ENCODE measurements at places on chromosomes 7 and 10.

GRCh38 chr10:86500846-86501245, 20.7 kb downstream of the WAPL start:
- DNase-seq: no peak

DNA sequence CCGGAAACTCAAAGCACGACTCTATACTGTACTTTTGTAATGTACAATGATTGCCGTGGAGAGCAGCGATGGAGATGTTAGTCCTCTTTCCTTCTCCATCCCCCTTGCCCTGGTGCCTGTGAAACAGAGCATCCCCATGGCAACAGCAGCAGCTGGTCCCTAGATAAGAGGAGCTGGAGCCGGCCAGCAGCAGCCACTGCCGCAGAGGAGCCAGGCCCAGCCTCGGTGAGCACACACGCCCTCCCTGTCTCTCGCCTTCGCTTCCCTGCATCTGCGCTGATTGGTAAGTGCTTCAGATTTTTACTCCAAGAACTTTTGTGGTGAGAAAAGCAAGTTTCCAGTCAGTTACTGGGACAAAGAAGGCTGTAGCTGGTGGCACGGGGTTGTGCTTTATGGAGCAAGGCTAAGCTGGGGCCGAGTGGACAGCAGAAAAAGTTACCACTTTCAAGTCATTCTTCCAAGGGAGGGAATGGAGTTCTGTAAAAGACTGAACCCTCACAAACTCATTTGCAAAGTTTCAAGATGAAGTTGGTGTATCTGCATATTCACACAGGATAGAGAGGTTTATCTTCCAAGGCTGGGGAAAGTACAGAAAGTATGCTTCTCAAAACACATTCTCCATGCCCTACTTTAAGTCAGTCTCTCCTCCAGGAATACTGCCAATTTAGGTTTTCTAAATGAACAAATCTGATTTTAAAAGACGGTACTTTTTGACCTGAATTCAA, at the start of gene PPP1R17:
Gene PPP1R17 (plus strand): TSS at position 192 of the 725 bp plus-strand sequence. CDS start 5,227 bp downstream, outside the sequence.
- DNase-seq: no peak

GRCh38 chr10:32911285-32912016, 46.6 kb downstream of the ITGB1 start:
- no peak for DNase-seq

DNA sequence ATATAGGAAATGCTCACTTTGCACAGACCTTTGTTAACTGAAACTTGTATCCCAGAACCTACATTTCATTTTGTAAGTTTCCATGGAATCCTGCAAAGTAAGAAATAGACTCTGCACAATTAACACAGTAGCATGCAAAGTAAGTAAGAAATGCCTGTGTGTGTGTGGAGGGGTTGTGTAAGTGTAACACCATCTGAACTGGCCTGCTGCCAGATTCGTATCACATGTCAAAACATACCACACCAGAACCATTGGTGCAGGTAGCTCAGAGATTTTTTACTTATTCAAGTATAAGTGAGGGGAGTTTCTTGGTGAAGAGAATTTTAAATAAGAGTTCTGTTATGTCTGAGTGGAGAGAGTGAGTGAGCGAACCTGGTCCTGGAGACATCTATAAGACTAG, 17.9 kb upstream of the DDX21 start:
- no peak for DNase-seq

- DNase-seq: no peak
These were observed 392.5 kb downstream of the NRG3 start for GRCh38 chr10:82267465-82267864.

GRCh38 chr10:387909-388660, 252.8 kb downstream of the ZMYND11 start:
- DNase-seq: no peak

DNA sequence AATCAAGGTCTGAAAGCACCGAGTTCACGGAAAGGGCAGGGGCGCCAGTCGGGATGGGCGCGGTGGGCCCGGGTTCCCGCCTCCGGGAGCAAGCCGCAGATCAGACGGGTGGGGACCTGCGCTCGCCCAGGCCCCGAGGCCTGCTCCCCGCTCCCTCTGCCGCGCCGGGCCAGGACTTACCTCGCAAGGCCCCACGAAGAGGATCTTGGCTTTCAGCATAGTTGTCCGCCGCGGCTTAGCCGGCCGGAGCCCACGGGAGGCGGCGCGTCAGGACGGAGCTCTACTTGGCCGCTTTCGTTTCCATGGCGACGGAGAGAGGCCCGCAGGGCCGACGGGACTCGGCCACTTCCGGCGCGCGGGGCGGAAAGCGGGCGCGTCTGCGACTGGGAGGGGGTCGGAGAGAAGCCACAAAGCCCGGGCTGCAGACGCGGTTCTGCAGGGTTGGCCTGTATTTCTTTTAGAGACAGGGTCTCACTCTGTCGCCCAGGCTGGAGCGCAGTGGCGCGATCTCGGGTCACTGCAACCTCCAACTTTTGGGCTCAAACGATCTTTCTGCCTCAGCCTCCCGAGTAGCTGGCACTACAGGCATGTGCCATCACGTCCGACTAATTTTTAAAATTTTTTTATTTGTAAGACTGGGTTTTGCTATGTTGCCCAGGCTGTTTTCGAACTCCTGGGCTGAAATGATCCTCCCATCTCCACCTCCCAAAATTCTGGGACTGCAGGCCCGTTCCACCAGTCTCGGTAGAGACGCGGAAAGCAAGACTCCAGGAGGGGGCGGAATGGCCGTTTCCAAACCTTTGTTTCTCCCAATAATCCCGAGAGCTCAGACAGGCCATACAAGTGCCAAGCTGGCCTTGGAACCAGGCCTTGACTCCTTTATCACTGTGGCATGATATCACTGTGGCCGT, at the start of gene IFT22:
Gene IFT22 (minus strand): TSS at position 322 of the 911 bp plus-strand sequence. CDS start 103 bp downstream, at position 219.
- DNase-seq: peak; percentile 94

DNA sequence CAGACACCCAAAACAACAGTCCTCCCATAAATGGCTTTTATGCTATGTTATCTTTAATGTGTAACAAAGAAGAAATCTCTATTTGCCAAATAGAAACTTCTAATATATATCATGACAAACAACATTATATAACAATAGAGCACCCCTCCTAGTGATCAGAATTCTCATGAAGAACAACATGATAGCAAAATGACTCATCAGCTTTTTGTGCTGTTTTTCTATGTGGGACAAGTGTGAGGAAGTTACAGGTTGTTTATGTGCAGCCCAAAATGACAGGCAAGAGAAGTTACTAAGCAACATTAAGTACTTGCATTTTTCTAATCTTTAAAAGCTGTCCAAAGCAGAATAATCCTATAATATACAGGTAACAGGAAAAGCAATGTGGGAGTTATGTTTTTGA, 7.7 kb downstream of the DGKB start:
- no peak for DNase-seq

GRCh38 chr10:95431900-95432342, 129.2 kb downstream of the SORBS1 start:
- DNase-seq: no peak

DNA sequence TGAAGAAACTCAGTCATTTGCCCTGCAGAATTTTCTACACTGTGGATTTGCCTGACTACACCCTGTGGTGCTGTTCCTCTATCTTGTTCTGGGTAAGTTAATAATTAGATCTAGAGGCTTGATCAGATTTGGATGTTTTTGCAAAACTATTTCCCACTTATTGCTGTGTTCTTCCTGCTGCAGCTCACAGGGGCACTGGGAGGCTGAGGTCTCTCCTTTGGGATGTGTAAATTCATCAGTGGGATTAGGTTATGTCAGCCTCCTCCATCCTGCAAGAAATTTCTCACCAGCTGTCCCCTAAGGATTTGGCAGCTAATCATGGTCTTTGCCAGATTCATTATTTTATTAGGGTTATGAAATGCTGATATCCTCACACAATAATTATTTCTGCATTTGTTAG, 148.1 kb upstream of the ZNF32 start:
- DNase-seq: no peak

GRCh38 chr10:13717571-13717935, 130.8 kb downstream of the PRPF18 start:
- DNase-seq: no peak

- DNase-seq: no peak
These were observed 67.4 kb downstream of the PLXNA4 start for GRCh38 chr7:132508724-132509353.

DNA sequence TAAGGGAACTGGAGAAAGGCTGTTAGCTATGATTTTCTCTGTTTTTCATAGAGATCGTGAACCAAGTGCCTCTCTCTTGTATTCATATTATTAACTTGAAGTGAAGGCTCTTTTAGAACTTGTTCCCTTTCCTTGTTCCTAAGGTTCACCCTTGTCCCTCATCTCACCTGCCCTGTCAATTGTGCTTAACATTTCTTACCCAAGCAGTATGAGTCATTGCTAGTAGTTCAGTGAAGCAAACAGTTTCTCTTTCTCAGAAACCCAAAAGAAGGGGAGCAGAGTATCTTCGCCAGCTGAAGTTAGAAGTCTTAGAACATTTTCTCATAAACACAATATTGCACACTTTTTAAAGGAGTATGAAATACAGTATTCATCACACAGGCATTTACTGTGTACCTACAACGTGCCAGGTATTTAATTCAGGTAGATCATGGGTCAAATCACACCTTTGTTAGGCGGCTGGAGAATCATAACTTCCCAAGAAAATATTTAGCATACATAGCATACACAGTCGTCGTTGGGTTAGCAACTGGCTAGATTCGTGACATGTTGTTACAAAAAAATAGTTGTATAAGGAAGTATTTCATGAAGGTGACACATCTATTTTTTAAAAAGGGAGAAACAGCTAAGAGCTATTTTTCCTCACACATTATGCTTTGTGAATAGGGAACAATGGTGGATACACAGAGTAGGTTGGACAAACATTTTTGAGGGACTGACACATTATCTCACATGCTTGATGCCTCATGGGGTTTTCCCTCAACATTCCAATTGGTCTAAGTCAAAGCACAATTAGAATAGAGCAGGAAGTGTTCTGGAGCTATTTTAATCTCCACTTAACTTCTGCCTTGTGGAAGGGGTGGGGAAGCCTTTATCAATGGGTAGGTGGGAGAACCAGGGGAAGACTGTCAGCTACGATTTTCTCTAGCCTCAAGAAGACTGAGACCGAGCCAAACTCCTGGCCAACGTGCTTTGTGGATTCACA, 13.2 kb downstream of the HDAC9 start:
- no peak for DNase-seq

DNA sequence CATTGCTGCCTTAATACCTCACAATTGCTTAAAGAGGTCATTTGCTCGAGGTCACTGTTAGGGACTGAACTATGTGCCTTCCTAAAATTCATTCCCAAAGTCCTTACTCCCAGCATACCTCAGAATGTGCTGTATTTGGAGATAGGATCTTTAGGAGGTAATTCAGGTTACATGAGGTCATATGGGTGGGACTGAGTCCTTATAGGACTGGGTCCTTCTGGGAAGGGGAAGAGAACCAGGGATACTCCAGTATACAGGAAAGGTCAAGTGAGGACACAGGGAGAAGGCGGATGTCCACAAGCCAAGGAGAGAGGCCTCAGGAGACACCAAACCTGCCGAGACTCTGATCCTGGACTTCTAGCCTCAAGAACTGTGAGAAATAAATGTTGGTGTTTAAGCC, 253.3 kb downstream of the PRPF18 start:
- DNase-seq: no peak

GRCh38 chr7:70408477-70408876, 723.5 kb upstream of the GALNT17 start:
- no peak for DNase-seq

DNA sequence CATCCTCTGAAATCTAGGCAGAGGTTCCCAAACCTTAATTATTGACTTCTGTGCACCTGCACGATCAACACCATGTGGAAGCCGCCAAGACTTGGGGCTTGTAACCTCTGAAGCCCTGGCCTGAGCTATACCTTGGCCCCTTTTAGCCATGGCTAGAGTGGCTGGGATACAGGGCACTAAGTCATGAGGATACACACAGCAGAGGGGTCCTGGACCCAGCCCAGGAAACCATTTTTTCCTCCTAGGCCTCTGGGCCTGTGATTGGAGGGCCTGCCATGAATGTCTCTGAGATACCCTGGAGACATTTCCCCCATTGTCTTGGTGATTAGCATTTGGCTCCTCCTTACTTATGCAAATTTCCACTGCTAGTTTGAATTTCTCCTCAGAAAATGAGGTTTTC, 743.7 kb downstream of the PCDH15 start:
- DNase-seq: no peak

DNA sequence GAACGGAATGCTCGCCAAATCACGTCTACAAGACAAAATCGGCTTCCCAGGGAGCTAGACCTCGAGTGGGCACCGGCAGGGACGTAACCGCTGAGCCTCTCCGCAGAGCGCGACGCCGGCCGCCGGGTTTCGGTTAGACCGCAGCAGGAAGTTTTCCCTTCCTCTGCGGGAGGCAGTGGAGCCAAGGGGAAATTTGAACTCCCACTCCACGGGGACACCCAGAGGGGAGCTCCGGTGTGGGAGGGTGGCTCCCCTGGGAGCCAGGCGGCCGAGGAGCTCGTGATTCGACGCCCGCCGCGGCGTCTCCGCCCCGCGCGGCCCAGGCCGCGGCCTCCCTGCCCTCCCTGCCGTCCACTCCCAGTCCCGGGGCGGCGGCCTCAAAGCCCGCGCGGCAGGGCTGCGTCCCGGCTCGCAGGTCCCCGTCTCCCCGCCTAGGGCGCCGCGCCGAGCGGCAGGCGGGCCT, 426 bp downstream of the SYPL1 start:
- peak; percentile 76 for DNase-seq

DNA sequence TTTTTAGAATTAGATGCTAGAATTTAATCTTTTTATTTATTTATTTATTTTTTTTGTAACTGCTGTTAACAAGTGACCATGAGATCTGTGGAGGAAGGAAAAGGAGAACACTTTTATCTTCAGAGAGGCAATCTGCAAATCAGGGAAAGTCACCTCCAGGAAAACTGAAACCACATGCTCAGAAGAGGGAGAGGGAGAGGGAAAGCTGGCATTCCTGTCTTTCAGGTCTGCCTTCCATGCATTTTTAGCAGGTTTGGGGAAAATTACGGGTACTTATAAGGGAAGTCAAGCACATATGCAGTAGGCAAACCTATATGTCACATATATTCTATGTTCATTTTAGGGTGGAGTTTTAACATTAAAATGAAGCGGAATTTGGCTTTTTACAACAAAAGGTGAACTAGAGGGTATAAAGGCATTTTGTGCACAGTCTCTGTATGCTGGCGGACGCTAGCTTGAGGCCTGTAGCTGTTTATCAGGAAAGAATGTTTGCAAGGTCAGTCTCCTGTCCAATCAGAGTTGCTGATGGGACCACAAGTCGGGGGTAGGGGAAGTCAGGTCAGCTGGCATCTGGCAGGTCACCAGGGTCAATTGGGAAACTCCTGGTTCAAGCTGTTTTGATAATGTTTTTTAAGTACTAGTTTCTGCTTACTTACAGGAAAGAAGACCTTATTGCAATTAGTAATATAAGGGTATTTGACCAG, 333.5 kb downstream of the GPR158 start:
- DNase-seq: no peak
